Activated T-cell treated with anti-CD3 and anti-CD28 coated beads, Interleukin-2, amount 50 U/mL, for 72 hours (primary cell): ENCODE measurements at places on chromosomes 7 and 10.

GRCh38 chr7:108078211-108078673, 51.9 kb downstream of the LAMB4 start:
- DNase-seq: no peak

DNA sequence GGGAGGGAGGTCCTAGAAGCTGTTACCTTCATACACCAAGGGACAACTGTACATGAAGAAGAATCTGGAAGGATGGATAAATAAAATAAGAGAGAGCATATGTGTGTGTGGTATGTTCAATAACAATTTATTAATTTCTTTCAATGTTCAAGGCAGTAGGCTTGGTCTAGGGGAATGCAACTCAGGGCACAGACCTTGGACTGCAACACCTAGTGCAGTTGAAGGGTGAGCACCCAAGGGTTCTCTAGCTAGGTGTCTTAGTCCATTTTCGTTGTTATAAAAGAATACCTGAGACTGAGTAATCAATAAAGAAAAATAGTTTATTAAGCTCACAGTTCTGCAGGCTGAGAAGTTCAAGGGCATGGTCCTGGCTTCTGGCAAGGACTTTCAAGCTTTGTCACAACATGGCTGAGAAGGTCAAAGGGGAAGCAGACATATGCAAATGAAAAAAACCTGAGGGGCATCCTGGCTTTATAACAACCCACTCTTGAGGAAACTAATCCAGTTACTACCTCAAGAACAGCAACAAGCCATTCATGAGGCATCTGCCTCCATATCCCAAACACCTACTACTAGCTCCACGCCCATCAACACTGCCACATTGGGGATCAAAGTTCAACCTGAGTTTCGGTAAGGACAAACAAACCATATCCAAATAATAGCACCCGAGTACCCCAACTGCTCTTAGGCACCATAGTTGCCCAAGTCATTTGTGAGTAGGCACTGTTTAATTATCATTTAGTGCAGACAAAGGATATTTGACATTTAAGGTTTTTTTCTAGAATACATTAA, 15.7 kb upstream of the SGCE start:
- DNase-seq: no peak

GRCh38 chr7:76202666-76203030, 952 bp downstream of the SRRM3 start:
- DNase-seq: no peak

GRCh38 chr7:123024989-123025758, 29.7 kb upstream of the TAS2R16 start:
- no peak for DNase-seq

DNA sequence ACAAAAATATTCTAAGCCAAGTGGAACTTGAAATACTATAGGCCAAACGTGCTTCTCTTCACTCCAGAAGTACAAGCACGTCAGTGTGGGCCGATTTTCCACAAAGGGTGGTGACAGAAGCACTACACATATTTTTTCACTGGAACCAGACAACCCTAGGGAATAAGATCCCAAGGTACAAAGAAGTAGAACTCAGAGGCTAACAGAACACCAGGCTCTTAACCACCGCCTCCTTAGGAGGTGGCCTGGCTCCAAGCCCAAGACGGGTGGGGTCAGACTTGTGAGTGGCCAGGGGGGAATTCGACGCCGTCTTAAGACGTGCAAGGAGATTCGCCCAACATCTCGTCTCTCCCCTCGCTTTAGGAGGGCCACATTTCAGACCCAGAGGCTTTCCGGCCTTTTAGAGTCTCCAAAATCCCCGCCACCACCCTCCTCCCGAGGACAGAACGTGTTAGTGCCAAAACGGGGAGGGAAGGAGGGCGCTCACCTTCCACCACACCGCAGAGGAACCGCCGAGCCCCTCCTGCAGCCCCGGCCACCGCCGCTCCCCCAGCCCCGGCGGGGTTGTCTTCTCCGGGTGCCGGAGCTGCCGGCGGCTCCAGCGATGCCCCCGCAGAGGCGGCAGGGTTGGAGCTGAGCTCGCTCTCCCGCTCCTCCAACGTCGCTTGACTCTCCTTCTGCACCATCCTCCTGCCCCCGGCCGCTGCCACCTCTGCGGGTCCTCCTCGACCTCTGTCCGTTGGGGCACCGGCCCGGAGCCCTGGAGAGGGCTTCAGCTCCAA, 716 bp downstream of the OGA start:
- peak; percentile 51 for DNase-seq

GRCh38 chr7:117324960-117325359, 2.1 kb upstream of the WNT2 start:
- DNase-seq: no peak

DNA sequence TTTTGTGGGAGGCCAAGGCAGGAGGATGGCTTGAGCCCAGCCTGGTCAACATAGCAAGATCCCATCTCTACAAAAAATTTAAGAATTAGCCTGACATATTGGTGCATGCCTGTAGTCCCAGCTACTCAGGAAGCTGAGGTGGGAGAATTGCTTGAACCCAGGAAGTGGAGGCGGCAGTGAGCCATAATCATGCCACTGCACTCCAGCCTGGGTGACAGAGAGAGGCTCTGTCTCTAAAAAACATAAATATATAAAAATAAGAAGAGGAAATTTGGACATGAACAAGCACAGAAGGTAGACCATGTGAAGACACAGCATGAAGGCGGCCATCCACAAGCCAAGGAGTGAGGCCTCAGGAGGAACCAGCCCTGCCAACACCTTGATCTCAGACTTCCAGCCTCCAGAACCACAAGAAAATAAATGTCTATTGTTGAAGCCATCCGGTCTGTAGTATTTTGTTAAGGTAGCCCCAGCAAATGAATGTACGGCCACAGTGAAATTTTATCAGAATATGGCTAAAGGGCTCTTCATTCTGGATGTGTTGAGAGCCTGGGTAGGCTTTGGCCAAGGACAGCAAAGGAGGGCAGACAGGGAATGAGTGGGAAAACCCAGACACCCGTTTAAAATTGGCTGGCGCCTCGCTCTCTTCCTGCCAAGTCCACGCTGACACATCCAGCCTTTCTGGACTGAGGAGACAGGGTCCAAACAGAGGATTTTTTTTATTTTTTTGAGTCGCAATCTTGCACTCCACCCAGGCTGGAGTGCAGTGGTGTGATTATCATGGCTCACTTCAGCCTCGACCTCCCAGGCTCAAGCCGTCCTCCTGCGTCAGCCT, 12.9 kb upstream of the GRID2IP start:
- DNase-seq: no peak

DNA sequence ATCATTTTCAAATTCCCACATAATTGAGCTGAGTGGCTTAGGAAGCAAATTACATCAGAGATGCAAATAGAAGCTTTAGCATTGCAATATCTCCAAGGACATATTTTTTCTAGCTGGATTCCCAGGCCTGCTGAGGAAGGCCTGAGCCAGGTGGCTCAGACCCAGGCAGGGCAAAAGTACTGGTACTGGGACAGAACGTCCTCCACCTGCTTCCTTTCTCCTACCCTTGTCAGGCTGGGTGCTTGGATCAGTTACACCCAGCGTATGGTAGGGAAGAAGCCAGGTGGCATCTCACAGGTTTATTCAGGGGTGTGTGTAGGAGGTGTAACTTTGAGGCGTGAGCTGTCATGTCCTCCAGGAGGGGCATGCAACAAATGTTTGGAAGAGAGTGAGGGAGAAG, 3.0 kb upstream of the PANK1 start:
- DNase-seq: no peak

- no peak for DNase-seq
Observed at GRCh38 chr10:60139798-60140566, 233.6 kb upstream of the CCDC6 start.
